IMR-90 (cell line): ENCODE measurements at places on chromosomes 3 and 15. TPM values are rescaled to one million over a fixed set of nuclear protein-coding genes. Genes with fewer than 3 reads are reported as not detected.

Gene SPTSSB
- not detected in 2 replicates for total RNA-seq

Gene ABHD10
- total RNA-seq: 53.9 and 57.2 TPM in 2 replicates

Gene IL5RA
- not detected in 2 replicates for total RNA-seq

Gene LTK
- 0.18 and 0.28 TPM in 2 replicates for total RNA-seq

Gene TMEM158
- 1.6 and 3.3 TPM in 2 replicates for total RNA-seq

Gene PAQR5
- 2.7 and 3.3 TPM in 2 replicates for total RNA-seq

Gene PODXL2
- total RNA-seq: 1.6 and 1.7 TPM in 2 replicates

Gene ARGFX
- total RNA-seq: not detected in 2 replicates

Gene TRAK1
- total RNA-seq: 26.7 and 28.1 TPM in 2 replicates

Gene CRABP1
- not detected in 2 replicates for total RNA-seq

Gene SERPINI1
- total RNA-seq: 0.36 and 1.1 TPM in 2 replicates

Gene VIPR1
- not detected in 2 replicates for total RNA-seq

- DNase-seq: peak; percentile 41
These were observed 27.2 kb downstream of the INTS14 start for GRCh38 chr15:65583701-65584100.

- DNase-seq: peak; percentile 82
These were observed 75.6 kb upstream of the PRICKLE2 start for GRCh38 chr3:64300790-64301423.

DNA sequence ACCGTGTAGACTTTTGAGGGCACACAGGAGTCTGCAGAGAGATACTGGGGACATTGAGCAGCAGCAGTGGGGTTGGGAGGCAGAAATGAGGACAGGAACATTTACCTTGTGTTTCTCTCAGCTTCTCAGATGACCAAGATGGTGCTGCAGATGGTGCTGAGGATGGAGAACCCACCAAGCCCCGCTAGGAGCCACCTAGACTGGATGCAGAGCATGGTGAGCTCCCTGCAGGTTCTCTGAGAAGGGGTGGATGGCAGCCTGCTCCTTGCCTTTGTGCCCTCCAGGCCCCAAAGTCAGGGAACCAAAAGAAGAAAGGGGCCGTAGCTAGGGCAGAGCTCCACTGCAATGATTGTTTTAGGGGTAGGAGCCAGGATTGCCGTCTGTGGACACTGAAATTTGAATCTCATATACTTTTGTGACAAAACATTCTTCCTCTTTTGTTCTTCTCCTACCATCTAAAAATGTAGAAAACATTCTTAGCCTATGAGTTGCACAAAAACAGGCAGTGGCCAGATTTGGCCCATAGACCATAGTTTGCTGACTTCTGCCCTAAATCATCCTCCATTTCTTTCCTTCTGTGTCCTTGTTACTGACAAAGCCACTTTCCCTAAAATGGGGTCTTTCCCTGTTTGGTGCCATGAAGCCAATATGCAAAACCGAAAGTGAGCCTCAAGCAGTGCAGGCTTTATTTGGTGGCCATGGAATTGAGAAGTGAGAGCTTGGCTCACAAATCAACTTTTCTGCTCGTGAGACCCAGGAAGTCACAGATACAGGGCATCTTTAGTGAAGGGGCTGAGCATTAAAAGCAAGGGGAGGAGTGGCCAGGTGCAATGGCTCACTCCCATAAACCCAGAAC is 11.9 kb upstream of the MUC20 start:
- no peak for DNase-seq

GRCh38 chr15:36601497-36601932 is 22.1 kb downstream of the CDIN1 start:
- DNase-seq: peak; percentile 89

DNA sequence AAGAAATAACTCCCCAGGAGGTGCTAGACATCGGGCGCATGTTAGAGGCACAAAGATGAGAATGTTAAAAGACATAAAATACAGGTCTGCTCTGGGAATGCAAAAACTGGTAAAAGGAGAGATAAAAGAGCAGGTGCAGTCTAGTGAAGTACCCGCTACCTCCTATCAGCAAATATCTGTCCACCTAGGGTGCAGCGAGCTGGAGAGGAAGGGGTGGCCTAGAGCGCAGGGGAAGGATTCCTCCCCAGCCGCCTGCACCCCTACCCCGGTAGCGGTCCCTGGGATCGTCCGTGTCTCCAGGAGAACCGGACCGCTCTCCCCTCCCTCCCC is 237 bp upstream of the ZNF662 start:
- DNase-seq: no peak

DNA sequence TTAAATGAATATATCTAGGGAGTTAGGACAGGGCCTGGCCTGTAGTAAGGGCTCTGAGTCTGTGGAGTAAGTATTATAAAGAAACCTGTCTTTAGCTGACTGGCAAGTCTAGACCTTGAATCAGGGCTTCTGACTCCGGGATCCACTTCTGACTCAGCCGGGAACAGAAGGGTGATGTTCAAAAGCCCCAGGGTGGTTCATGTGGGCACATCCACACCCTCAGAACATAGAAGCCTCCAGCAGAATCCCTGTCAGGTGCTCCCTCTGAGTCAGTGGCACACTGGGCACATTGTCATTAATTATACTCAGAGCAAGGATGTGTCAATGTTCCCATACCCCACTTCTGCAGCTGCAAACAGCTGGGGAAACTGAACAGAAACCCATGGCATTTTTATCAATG is 26.7 kb upstream of the SNRK start:
- DNase-seq: no peak

DNA sequence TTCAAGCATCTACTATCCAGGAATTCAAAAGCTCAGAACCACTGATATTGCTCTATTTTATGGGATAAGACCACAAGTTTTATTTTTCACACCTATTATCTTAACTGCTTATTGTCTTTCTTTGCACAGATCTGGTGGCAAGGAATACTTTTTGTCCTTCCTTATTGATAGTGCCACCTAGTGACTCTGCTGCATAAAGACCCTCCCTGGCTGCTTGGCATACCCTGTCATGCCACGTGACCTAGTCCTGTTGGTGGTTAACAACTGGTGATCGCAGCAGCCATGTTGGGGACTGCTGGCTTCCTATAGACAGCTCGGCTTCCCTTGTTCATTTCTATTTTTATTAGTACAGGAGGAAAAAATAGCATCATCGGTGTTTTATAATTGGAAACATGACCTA is 236.3 kb downstream of the MEX3B start:
- peak; percentile 8 for DNase-seq

DNA sequence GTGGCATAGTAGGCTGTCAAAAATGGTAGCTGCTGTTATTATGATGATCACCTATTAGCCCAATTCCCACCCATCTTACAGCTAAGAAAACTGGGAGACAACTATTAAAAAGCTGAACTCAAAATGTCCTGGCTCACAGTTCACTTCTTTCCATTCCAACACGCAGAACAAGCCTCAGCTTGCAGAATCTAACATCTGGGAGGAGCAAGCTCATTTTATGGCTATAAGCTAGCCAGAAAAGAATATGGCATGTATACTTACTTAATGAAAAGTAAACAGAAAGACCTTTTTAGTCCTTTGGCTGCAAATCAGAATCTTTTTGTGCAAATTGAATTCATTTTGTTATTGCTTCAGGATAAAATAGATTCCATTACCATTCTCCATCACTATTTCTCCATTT is 34.8 kb upstream of the CFAP20DC start:
- no peak for DNase-seq

GRCh38 chr15:67779549-67780111 is 45.7 kb upstream of the SKOR1 start:
- DNase-seq: no peak

- no peak for DNase-seq
These were observed 560.1 kb downstream of the MCTP2 start for GRCh38 chr15:94791510-94791909.

- DNase-seq: no peak
These were observed 112.7 kb downstream of the TNIK start for GRCh38 chr3:171347301-171348039.

DNA sequence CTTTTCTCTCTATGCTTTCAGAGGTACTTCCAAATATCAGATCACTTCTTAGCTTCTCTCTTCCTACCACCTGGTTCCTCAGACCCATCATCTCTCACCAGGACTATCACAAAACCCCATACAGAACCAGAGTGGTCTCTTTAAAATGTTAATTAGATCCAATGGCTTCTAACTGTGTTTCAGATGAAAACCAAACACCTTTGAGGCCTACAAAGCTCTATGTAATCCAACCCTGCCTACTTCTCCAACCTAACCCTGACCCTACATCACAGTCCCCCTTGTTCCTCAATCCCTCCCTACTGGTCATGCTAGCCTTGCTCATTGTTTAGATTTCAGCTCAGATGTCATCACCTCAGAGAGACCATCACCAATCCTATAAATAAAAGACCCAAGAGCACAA is 34.8 kb downstream of the SUMF1 start:
- no peak for DNase-seq

DNA sequence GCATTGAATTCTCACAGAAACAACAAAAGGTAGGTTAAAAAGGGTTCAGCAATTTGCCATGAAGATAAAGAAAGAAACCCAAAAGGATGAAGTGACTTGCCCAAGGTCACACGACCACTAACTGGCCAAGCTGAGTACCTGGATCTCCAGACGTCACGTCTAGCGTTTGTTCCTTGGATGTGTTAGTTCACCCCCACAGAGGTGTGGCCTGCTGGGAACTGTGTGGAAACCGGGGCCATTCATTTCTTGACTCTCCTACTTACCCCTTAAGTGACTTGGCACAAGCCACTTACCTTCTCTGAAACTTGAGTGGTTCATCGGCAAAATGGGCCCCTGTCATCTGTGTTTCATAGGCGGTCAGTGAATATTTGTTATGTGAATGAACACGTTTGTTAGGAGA is 244.3 kb upstream of the SLCO3A1 start:
- no peak for DNase-seq

DNA sequence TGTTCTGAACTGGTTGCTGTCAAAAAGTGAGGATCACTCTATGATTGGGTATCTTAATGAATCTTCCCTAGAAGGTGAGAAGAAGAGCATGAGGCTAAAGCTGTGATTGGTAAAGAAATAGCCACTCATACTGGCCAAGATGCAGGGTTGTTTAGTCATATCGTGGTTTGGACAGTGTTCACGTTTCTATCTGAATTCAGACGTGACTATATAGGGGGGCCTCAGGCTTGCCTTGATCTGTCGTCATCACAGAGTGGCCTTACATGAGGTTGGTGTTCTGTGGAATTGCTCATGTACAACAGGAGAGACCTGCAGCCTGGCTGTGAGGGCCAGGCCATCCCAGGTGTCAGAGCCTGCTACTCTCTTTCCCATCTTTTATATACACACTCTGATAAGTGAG is 12.4 kb downstream of the RTP2 start:
- peak; percentile 60 for DNase-seq
